ENCODE measurements at places on chromosomes 11 and 22. TPM values are rescaled to one million over a fixed set of nuclear protein-coding genes. Genes with fewer than 3 reads are reported as not detected.

DNA sequence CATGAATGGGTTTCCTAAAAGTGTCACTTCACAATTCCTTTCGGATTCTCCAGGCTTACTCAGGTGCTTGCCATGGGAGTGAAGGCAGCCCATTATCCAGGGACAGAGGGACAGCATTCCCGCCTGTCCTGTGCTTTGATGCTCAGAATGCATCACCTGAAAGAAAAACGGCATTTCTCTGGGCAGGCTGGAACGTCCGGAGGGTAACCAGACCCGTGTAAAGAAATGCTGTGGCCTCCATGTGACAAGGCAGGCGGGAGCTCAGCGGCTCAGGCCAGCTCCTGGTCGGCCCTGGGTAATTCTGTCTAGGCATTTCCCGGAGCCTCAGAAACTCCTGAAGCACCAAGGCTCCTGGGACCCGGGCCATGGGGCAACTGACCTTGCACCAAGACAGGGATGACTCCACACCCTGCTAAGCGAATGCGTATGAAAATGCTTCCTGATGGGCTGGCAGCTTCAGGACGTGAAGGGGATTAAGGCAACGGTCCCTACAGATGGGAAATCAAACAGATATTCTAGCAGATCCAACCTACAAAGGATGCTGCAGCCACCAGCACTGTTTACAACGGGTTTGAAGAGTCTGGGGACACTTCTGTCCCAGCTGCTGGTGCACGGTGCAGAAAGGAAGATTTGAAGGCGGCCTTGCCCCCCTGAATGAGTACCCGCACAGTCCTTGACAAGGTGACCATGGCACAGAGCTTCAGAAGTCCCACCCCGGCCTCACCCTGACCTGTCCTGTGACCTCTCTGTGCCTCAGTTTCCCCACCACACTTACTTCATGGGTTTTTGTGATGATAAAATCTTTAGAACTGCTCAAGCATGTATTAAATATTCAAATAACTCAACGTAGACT is 13.6 kb upstream of the FGF3 start:
- no peak for DNase-seq
- no peaks in the 10 kb centered on the region for H3K4me1 ChIP-seq
- no peaks in the 10 kb centered on the region for H3K36me3 ChIP-seq
- H3K27me3 ChIP-seq: no peaks in the 10 kb centered on the region
- no peak overlapping the region for H3K27ac ChIP-seq

TTLL1 gene
- total RNA-seq: 7.8 TPM

GRCh38 chr11:57210781-57211180 is 26.3 kb downstream of the APLNR start:
- H3K4me1 ChIP-seq: no peaks in the 10 kb centered on the region
- H3K4me3 ChIP-seq: no peak overlapping the region

- DNase-seq: no peak
- H3K4me1 ChIP-seq: no peaks in the 10 kb centered on the region
- no peak overlapping the region for H3K27ac ChIP-seq
Measured at GRCh38 chr22:16789860-16790493, 35.2 kb downstream of the XKR3 start.

GRCh38 chr11:67510023-67510345 is 2.0 kb upstream of the CDK2AP2 start:
- no peak for DNase-seq
- H3K36me3 ChIP-seq: no peaks in the 10 kb centered on the region
- H3K27ac ChIP-seq: no peak overlapping the region
- no peak overlapping the region for H3K4me3 ChIP-seq
- peaks cover 4% of the 10 kb centered on the region for H3K27me3 ChIP-seq

DUSP8 gene
- 2.6 TPM for total RNA-seq

SMTNL1 gene
- total RNA-seq: not detected

GRCh38 chr11:114081641-114082414 is 22.3 kb downstream of the ZBTB16 start:
- H3K36me3 ChIP-seq: no peaks in the 10 kb centered on the region
- H3K4me1 ChIP-seq: no peaks in the 10 kb centered on the region
- no peak overlapping the region for H3K27ac ChIP-seq
- no peak overlapping the region for H3K4me3 ChIP-seq
- peaks cover 94% of the 10 kb centered on the region for H3K27me3 ChIP-seq
- DNase-seq: no peak

- peak overlapping the region; percentile 92 for H3K4me3 ChIP-seq
- peaks cover 12% of the 10 kb centered on the region for H3K4me1 ChIP-seq
- DNase-seq: no peak
- H3K36me3 ChIP-seq: no peaks in the 10 kb centered on the region
- no peak overlapping the region for H3K27ac ChIP-seq
Measured at GRCh38 chr11:18105086-18105801, 638 bp downstream of the SAAL1 start.

SNX32 gene
- total RNA-seq: not detected

DNA sequence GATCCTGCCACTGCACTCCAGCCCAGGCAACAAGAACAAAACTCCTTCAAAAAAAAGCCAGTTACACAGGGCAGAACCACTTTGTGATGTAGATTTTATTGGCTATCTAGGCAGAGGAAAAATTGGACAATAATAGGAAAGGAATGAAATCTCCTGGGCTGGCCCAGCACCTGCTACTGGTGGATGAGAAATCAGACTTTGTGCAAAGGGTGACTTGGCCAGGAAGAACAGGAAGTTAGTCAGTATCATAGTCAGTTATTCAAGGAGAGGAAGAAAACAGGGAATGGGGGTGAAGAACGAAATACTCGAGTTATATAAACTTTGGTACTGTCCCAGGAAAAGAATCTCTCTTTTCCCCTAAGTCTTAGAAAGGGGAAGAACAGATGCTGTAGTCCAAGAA is 11.0 kb upstream of the SPTBN2 start:
- H3K27me3 ChIP-seq: no peaks in the 10 kb centered on the region
- H3K4me3 ChIP-seq: no peak overlapping the region
- DNase-seq: no peak
- peaks cover 9% of the 10 kb centered on the region for H3K4me1 ChIP-seq
- no peak overlapping the region for H3K27ac ChIP-seq

MMP27 gene
- total RNA-seq: not detected

DNA sequence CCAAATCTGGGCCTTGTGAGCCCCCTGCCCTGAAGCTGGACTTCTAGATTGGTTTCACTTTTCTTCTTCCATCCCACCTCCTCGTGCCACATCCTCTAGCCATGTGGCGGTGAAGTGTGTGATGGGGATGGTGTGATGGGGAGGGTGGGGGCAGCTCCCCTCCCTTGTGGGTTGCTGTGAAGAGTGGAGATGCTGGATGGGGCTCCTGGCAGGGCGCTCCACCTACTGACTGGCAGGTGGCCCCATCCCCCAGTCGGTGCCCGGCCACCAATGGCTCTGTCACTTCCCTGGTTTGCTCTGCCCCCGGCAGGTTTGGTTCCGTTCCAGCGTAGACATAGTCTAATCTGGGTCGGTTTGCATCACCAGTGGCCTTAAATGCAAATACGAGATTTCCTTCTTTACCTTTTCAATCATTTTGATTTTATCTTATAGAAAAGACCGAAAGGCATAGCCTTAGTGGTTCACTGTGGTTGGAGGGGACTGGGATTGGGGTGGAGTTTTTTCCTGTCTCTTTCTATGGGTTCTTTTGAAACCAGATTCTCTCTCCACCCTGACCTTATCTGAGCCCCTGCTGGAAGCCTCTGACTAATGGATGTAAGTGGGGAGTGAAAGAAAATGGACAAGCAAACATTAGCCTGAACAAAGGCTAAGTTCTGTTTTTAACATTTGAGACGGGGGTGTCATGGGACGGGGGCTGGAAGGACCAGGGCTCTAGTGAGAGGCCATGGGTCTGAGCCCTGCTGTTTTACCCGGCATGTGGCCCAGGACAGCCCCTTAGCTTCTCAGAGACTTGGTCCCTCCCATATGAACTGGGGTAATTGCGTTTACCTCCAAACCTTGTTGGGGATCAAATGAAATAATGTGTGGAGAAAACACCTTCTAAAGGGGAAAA is 149.3 kb downstream of the CACNA1I start:
- no peak for DNase-seq
- no peaks in the 10 kb centered on the region for H3K36me3 ChIP-seq
- peaks cover 36% of the 10 kb centered on the region for H3K27me3 ChIP-seq
- no peak overlapping the region for H3K27ac ChIP-seq
- H3K4me1 ChIP-seq: no peaks in the 10 kb centered on the region

- H3K36me3 ChIP-seq: no peaks in the 10 kb centered on the region
- H3K27me3 ChIP-seq: peaks cover 15% of the 10 kb centered on the region
- no peak for DNase-seq
- H3K4me1 ChIP-seq: no peaks in the 10 kb centered on the region
Measured at GRCh38 chr11:77213029-77213579, 85.1 kb downstream of the MYO7A start.

RAB3IL1 gene
- total RNA-seq: 4.4 TPM

PANX3 gene
- total RNA-seq: not detected

JHY gene
- 6.2 TPM for total RNA-seq

GRCh38 chr22:39170825-39171622 is 18.5 kb upstream of the CBX7 start:
- H3K4me1 ChIP-seq: peaks cover 50% of the 10 kb centered on the region
- no peak overlapping the region for H3K4me3 ChIP-seq
- H3K27ac ChIP-seq: no peak overlapping the region
- DNase-seq: peak; percentile 91

DNA sequence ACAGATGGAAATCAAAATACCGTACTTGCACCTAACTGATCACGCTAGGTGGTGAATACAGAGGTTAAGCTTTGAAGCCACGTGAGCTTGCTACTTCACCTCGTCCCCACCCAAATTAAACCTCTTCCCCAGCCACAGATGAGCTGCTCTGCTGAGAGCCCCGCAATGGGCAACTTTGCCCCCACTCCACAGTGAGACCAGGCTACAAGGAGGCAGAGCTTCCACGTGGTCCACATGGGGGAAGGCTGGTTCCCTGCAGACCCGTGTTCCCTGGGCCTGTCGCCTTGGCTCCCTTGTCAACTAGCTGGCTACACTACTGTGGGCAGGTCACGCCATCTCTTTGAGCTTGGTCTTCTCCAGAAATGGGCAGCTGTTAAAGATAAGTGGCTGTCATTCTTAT is 10.9 kb downstream of the CD5 start:
- no peak overlapping the region for H3K4me3 ChIP-seq
- H3K27ac ChIP-seq: no peak overlapping the region
- H3K27me3 ChIP-seq: no peaks in the 10 kb centered on the region
- no peaks in the 10 kb centered on the region for H3K36me3 ChIP-seq

GRCh38 chr11:120929664-120930154 is 94.2 kb upstream of the TBCEL start:
- H3K36me3 ChIP-seq: no peaks in the 10 kb centered on the region
- H3K4me3 ChIP-seq: no peak overlapping the region
- H3K27ac ChIP-seq: no peak overlapping the region
- peak; percentile 12 for DNase-seq

DNA sequence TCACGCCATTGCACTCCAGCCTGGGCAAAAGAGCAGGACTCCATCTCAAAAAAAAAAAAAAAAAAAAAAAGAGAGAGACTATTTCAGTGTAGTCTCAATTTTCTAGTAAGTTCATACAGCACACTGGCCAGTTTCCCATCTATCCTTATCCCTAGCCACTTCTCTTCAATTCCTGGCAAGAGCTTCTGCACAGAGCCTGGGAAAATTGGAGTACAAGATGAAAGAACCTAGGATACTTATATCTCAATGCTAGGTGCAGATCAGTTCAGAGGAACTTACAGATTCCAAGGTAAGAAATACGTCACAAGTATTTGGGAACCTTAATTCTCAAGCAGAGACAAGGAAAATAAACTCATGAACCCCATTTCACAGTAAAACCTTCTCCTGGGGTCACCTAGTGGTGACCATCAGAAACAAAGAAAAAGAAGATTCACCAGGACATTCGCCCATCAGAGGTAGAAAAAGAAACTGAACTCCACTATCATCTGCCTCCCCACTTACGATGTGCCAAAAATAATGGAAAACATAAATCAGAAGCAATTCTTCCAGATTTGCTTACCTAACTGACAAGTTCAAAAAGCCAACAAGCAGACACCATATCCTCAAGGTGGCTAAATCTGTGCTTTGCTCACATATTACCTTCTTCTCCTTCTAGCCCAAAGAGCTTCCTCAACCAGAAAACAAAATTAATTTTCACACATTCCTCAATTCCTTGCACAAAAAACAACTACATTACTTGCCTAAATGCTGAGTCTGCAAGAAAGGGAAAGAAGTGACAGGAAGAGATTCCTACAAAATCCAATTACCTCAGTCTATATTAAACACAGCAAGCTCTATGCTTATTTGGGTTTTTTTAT is 4.9 kb downstream of the DENND5A start:
- no peak for DNase-seq
- H3K27me3 ChIP-seq: no peaks in the 10 kb centered on the region
- H3K4me1 ChIP-seq: peaks cover 13% of the 10 kb centered on the region
- no peak overlapping the region for H3K27ac ChIP-seq
- no peaks in the 10 kb centered on the region for H3K36me3 ChIP-seq

DNA sequence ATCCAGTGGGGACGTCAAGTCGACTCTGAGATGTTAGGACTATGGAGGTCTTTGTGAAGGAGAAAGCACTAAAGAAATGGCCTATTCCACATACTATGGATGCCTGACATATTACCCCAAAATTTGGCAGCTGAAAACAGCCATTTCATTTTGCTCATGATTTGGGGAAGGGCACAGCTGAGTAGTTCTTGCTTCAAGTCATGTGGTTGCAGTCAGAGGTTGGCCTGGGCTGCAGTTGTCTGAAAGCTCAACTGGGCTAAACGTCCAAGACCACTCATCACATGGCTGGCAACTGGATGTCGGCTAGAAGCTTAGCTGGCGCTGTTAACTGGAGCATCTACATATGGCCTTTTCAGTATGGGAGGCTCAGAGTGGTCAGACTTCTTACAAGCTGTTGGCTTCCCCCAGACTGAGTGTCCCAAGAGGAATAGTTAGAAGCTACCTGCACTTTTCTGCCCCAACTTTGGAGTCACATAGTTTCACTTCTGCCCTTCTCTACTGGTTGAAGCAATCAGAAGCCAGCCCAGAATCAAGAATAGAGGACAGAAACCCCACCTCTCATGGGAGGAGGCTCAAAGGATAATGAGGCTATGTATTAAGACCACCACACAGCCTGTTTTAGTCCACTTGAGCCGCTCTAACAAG is 14.1 kb downstream of the SLC35C1 start:
- DNase-seq: no peak
- H3K4me3 ChIP-seq: no peak overlapping the region
- H3K36me3 ChIP-seq: no peaks in the 10 kb centered on the region
- no peaks in the 10 kb centered on the region for H3K27me3 ChIP-seq
- H3K27ac ChIP-seq: no peak overlapping the region

DNA sequence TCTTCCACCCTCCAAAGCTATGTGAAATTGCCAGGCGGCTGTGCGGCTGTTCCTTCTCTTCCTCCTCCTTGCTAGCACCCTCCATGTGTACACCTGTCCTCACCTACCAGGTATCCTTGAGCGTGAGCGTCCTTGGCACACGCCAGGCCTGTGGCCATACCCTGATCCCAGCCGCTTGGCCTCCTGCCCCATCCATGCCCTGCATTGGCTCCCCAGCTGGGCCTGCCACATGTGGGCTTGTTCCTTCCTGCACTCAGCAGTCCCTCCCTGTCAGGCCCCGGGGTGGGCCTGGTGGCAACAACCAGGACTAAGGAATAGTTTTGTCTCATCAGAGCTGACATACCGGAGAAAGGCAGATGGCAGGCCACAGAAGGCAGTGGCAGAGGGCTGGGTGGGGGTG is 40.0 kb downstream of the SCUBE1 start:
- DNase-seq: no peak
- H3K27me3 ChIP-seq: peaks cover 98% of the 10 kb centered on the region
- H3K36me3 ChIP-seq: no peaks in the 10 kb centered on the region
- no peaks in the 10 kb centered on the region for H3K4me1 ChIP-seq

TMEM191B gene
- 6.4 TPM for total RNA-seq

GRCh38 chr22:33785283-33785968 is 134.8 kb downstream of the LARGE1 start:
- no peaks in the 10 kb centered on the region for H3K27me3 ChIP-seq
- peak overlapping the region; percentile 29 for H3K27ac ChIP-seq
- no peak overlapping the region for H3K4me3 ChIP-seq
- H3K4me1 ChIP-seq: 0 out of 2 replicates have a peak, but pooled peaks cover 8% of the 10 kb centered on the region
- DNase-seq: peak; percentile 71
- H3K36me3 ChIP-seq: no peaks in the 10 kb centered on the region

DTX4 gene
- 28.4 TPM for total RNA-seq
